ENCODE measurements at places on chromosomes 12 and 14.

DNA sequence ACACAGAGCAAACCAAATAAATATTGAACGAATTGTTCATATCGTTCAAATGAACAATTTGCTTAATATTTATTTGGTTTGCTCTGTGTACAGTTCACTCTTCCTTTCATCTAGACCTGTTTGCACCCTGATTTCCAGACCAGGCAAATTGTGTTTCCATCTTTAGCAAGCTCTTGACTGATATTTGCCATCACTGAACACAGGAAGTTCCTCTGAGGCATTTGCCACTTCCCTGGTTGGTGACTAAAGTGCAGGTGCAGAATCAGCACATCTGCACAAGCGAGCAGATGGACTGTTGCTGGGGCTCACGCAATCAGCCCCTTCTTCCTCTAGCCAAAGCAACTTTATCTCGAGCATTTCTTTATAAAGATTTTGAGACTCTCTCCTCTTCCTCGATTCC is 112.9 kb downstream of the DAAM1 start:
- no peak for DNase-seq

GRCh38 chr12:11840366-11840765 is 190.9 kb downstream of the ETV6 start:
- DNase-seq, result no peak

GRCh38 chr12:54759751-54760150 is 94.6 kb upstream of the MUCL1 start:
- no peak for DNase-seq

GRCh38 chr12:20808521-20808920 is 2.0 kb upstream of the SLCO1B3 start:
- DNase-seq, result no peak

GRCh38 chr14:89445273-89445973 is 28.4 kb upstream of the FOXN3 start:
- DNase-seq, result no peak

GRCh38 chr12:23099104-23099503 is 474.1 kb downstream of the ETNK1 start:
- DNase-seq, result no peak

DNA sequence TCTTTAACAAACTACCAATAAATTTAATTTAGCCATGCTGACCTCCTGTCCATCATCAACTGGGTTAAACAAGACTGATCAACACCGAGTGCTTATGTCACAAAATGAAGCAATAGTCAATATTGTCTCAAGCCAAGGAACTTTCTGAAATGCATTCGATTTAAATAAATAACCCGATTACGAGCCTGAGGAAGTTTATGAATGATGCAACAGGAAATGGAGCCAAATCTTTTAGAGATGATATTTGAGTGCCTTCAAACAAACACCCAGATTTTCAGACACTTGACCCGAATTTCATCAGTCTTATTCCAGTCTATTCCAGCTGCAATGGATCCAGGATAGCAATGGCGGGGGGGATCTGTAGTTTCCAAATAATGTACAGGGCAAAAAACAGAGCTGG is 27.9 kb downstream of the FAR2 start:
- no peak for DNase-seq

DNA sequence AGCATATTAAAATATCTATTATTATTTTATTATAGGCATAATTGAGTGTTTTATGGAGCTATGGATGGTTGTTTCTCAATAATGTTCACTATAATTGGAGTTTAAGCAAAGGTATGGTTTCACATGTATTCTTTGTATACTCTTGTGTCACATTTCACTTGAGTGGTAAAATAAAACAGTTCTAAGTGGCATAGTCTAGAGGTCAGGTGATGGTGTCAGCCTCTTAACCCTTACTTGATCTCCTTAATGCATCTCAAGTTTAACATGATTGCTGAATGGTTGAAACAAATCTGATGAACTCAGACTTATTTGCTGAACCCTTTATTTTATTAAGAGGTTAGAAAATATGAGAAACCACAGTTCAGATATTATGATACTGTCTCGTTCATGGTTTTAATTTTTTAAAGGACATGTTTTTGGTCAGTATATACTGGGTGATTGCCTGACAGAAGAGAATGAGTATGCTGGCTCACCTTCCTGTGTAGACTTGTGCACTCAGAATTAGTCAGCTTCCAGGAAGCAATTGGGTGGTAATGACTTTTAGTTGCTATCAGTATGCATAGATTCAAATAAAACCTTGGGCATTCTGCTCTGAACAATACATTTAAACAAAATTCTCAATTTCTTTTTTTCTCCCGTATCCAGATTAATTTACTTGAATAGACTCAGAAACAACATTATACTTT is 464.6 kb downstream of the PCNX1 start:
- DNase-seq, result no peak

- no peak for DNase-seq
Measured at GRCh38 chr12:103561174-103561573, 25.9 kb upstream of the STAB2 start.

DNA sequence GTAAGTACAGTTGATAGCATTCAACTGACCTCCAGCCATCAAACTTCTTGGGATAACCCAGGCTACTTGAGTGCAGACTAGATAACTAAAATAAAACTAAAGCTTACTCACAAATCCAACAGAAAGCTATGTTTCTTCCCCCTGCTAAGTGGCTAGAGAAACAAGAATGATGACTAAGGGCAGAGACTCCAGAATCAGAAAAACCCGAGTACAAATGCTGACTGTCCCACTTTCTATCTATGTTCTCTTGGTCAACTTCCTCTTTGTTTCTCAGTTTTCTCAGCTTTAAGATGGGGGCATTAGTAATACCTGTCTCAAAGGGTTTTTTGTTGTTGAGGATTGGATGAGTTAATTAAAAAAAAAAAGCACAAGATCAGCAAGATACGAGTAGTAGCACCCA is 6.1 kb upstream of the NUAK1 start:
- no peak for DNase-seq

- DNase-seq, result no peak
Measured at GRCh38 chr12:62731055-62731820, 203.7 kb downstream of the PPM1H start.

GRCh38 chr14:96261053-96261452 is 5.0 kb downstream of the BDKRB1 start:
- DNase-seq, result no peak

DNA sequence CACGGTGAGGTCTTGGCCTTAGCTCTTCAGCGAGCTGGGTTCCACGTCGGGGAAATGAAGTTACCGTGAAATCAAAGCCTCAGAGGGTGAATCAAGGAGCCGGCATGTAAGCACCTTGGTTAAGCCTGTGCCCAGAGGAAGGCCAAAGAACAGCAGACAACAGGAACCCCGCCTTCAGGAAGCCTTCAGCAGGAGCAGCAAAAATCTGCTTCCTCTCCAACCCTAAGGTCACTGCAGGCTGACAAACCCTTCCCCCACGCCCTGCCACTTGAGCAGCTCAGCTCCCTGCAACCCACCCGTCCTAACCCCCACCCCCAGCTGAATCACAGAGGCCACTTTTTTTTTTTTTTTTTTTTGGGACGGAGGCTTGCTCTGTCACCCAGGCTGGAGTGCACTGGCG is 72.9 kb upstream of the LTA4H start:
- no peak for DNase-seq

- DNase-seq, result no peak
Measured at GRCh38 chr12:127785986-127786590, 480.9 kb upstream of the TMEM132C start.

DNA sequence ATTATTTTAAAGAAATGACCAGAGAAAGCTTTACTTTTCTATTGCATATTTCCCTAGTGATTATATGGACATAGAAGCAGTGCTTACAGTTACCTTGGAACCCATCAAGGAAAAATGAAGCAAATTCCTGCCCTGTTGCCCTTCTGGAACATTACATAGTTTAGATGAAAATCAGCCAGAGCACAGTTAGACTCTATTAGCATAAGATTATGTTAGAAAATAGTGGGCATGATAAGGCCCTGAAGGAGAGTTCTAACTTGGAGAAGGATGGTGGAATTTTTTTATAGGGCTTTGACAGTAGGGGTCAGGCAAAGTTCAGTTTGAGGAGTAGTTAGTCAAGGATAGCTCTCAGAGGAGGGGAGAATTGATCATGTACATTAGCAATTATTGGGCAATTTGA is 74.3 kb downstream of the FUT8 start:
- no peak for DNase-seq

GRCh38 chr12:124388038-124388671 is 93.3 kb downstream of the RFLNA start:
- DNase-seq, result no peak

- no peak for DNase-seq
Measured at GRCh38 chr14:105842105-105842504, 315.7 kb downstream of the TMEM121 start.

- DNase-seq, result no peak
Measured at GRCh38 chr14:24913021-24913420, 136.9 kb downstream of the STXBP6 start.

DNA sequence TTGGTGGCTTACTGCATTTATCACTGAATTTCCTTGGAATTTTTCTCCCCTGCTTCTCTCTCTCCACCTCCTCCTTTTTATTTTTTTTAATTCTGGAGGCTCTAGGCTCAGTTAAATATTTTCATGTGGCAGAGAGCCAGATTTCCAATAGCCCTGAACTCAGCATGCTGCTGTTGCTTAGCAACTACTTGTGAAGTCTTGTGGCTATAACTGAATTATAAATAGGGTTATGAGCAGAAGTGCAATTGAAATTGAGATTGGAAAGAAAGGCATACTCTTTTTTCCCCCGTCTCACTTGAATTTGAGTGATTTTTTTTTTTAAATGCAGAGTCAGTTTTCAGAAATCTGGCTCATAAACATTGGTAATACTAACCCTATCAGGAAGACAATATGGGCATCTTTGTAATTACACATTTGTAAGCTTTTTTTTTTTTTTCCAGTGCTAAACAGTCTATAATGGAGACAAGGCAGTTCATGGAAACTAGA is 38.3 kb downstream of the ATF7IP start:
- DNase-seq, result no peak

DNA sequence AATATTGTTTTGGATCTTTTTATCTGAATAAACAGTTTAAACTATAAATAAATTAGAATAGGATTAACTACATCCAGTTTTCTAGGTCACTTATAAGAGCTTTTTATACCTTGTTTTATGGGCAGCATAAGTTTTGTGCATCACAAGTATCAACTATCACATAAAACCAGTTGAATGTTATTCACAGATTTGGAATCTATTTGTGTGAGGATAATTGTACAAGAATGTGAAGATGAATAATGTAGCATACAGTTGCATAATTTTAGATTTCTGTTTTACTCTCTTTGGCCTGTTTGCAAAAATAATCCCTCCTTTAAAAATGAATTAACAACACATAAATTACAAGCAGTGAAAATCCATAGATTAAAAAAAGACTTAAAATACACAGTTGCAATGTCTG is 88.8 kb downstream of the SCFD1 start:
- no peak for DNase-seq

- DNase-seq, result no peak
Measured at GRCh38 chr14:73283608-73284379, 46.5 kb downstream of the PAPLN start.

DNA sequence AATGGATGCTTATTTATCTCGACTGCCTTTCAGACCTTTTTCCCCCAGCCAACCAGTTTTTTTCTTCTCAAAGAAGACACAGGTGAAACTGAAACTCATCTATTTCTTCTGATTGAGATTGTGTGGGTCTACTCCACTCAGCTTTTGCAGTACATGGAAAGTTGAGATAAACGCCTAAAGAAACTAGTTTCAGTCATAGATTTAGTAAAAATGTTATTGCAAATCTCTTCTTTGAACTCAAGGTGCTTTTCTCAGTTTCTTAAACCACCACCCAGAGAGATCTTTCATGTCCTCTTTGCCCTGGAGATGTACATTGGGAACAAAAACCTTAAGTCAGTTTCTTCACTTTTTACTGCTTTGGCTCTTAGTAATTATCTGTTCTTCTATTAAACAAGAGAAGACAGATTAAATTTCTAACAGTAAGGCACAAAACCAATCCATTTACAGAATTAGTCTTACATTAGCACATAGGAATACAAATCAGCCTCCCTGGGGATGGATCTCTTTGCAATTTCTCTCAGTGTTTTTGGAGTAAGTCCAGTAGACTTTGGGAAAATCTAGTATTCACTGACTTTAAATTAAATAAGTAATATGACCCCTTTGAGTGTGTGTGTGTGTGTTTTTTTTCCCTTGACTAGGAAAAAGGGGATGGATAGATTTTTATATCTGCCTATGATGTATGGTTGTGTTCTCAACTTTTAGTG is 11.6 kb downstream of the FBXW8 start:
- no peak for DNase-seq

DNA sequence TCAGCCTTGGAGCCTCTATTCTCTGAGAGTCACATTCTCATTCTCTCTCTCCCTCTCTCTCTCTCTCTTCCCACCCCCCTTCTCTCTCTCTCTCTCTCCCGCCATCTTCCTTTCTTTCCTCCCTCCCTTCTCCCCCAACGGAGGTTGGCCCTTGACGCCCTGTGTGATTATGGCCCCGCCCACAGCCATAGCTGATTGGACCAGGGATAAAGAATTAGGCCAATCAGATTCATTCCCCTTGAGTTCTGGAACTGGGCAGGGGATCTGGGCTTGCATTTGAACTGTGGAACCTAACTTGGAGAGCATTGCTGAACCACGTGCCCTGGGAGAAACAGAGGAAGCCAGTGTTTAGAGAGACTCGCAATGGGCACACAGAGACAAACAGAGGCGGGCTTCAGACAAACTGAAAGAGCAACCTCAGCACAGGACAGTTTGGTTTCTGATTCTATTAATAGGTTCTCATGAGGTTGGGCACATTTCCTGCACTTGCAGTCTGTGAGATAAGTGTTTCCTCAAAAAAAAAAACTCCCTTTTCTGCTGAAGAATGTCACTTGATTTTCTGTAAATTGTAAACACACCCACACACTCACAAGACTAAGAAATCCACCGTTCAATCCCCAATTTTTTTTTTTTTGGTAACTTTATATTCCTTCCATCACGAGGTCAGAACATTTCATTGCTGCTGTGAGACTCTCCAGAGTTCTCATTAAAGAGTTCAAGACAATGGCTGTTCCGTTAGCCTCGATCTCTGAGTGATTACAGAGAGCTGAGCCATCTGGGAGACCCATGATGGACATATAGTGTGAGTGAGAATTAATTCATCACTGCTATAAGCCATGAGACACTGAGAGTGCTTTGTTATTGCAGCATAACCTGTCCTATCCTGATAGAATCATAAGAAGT is 3.5 kb upstream of the P2RX7 start:
- DNase-seq, result peak; percentile 65

- DNase-seq, result no peak
Measured at GRCh38 chr14:56115334-56115870, 2.8 kb upstream of the PELI2 start.

DNA sequence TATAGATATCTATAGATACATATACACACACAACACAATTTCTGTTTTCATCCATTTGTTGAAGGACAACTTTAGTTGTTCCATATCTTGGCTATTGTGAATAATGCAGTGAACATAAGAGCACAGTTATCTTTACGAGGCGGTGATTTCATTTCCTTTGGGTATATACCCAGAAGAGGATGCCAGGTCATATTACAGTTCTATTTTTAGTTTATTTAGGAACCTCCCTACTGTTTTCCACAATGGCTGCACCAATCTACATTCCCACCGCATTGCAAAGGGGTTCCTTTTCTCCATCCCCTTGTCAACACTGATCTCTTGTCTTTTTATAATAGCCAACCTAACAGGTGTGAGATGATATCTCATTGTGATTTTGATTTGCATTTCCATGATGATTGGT is 143.4 kb upstream of the ARHGAP5 start:
- no peak for DNase-seq

Measured in effector memory CD4-positive, alpha-beta T cell (primary cell).